Naive B cell (primary cell): ENCODE measurements at places on chromosomes 6 and 20.

GRCh38 chr6:111973927-111974639, 79.8 kb upstream of the CCN6 start:
- DNase-seq: no peak

GRCh38 chr20:40728470-40728869, 39.4 kb upstream of the MAFB start:
- no peak for DNase-seq

- DNase-seq: no peak
Measured at GRCh38 chr6:84763886-84764331, 489 bp downstream of the TBX18 start.

- DNase-seq: no peak
Measured at GRCh38 chr20:11447371-11448100, 470.2 kb upstream of the BTBD3 start.

DNA sequence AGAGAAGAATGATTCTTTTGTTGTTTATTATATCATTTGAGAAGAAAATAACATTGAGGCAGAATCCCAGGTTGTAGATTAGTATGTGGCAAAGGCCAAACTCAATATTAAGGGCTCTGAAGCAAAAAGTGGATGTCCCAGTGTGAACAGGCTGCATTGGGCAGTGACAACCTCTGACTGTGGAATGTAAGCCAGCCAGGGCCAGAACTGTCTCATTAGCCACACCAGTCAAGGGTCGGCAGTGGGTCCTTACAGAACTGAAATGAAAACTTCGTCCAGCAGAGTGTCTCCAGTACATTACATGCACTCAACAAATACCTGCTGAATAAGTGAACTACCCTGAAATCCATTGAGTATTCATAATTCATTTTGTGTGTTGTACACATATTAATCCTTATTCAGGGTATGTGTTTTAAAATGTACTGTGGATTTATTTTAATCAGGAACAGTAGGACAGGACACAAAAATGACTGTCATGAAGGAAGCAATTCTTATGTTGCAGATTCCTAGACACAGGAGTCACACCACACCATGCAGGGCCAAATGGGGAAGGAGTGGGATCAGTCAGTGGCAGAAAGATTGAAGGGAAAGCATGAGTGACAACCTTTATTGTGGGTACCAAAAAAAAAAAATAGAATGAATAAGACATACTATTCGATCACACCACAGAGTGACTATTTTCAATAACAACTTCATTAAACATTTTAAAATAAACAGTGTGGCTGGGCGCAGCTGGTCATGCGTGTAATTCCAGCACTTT, 64.9 kb upstream of the UTRN start:
- no peak for DNase-seq

DNA sequence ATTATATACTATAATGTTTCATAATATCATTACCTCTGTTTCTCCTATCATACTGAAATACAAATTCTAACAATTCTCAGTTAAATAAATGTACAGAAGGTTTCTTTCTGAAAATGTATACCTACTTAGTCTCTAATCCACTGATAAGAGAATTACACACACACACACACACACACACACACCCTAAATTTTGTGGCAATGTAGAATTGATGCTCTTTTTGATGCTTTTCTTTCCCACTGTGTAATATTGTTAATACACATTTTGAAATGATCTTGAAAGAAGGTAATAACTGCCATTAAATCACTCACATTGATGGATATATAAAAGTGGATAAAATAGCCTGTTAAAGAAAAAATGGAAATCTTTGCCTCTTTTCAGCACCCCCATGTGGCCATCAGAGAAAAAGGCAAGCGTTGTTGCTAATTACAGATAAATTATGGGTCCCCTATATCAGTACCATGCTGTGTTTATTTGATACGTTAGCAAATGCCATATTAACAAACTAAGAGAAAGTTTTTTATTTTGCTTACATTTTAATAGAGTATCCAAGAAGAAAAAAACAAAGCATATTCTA, 76.6 kb upstream of the VGLL2 start:
- DNase-seq: no peak

- DNase-seq: no peak
Measured at GRCh38 chr20:48623176-48623905, 204.5 kb downstream of the PREX1 start.

DNA sequence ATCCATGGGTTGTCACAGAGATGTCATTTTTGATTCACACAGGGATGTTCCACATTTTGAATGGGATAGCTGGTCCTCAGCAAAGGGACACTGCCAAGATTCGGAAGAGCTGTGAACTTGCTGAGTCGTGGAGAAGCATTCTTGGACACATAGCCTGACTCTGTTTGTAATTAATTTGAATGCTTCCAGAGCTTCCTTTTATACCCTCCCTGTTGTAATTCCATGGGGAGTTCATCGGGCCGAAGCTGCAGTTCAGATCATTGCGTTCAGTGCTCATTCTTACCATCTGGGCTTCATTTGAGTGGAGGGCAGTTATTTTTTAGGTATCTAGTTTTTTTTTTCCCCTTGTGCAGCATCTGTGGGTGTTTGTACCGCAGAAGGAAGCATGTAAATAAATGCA, 126.5 kb downstream of the SLC24A3 start:
- no peak for DNase-seq

- no peak for DNase-seq
Measured at GRCh38 chr6:109853951-109854350, 124.2 kb upstream of the GPR6 start.

DNA sequence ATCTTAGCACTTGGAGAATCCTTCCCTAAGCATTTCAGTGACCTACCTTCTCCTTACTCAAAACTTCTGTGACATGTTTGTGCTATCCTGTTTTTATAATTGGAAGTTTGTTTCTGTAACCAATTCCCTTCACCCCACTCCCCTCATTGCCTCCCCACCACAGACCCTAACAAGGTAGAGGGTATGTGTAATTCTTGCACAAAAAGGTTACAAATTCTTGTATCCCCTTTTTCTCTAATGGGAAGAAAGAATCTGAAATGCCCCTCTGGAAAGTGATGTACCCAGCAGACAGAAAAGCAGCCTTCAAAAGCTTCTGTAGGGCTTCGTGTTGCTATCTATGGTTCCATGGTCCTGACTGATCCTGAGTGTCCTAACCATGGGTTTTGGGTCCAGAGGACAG, 111.7 kb upstream of the TMEM170B start:
- DNase-seq: no peak

DNA sequence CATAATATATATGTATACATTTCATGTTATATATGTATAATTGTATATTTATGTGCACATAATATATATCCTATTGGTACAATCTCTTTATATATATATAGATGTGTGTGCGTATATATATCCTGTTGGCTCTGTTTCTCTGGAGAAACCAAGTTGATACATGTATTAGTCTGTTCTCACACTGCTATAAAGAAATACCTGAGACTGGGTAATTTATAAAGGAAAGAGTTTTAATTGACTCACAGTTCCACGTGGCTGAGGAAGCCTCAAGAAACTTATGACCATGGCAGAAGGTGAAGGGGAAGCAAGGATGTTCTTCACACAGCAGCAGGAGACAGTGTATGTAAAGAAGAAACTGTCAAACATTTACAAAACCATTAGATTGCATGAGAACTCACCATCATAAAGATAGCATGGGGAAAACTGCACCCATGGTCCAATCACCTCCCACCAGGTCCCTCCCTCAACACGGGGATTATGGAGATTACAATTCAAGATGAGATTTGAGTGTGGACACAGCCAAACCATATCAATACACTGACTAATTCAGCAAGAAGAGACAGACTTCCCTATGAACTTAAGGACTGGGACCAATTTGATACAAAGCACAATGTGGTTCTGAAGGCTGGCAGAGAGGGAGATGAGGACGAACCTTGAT, 14.0 kb downstream of the CST3 start:
- DNase-seq: no peak

GRCh38 chr6:7805078-7805849, 79.4 kb downstream of the BMP6 start:
- DNase-seq: no peak

DNA sequence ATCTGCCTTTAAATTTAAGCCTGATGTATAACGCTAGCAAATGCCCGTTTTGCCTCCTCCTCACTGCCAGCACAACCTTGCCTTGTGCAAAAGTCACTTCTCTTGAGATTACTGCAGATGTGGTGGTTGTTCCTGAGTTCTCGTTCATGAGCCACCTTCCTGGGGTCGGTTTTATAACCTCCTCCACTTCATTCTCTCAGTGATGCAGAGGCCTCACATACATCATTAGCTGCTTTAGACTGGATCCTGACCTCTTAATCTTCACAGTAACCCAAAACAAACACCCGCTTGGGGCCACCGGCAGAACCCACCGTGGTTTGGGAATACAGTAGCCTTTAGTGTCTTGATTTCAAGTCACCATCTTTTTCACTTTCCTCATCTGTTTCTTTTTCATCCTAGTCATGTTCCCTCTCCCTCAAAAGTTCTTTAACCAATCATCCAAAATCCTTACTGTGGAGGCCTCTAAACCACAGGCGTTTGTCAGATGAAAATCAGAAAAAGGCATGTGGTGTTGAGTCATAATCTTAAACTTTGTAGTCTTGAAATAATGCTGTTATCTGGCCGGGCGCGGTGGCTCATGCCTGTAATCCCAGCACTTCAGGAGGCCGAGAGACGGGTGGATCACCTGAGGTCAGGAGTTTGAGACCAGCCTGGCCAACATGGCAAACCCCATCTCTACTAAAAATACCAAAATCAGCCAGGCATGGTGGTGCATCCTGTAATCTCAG, 430.3 kb upstream of the SOX4 start:
- DNase-seq: no peak

DNA sequence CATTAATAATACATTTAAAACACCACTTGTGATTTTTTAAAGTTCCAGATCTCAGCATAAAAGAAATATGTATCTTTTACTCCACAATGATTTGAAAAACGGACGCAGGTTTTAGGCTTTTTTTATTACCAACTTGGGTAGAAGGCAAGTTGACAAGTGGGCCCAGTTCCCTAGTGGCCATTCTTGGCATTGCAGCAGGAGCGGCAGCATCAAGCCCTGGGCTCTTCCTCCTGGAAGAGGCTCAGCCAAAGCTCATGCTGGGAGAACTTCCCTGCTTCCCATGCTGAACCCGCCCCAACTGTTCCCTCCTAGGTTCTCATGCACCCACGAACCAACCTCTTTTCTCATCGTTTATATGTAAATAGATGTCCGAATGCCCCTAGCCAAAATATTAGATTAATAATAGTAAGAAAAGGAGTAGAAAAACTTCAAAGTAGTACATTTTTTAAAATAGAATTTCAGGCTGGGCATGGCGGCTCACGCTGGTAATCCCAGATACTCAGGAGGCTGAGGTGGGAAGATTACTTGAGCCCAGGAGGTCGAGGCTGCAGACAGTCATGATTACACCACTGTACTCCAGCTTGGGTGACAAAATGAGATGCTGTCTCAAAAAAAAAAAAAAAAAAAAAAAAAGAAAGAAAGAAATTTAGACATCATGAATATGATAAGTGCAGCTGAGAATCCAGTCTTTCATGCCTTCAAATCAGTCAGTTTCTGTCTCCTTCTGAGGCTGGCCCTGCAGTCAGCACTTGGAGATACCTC, 18.2 kb upstream of the MYB start:
- no peak for DNase-seq

- DNase-seq: no peak
Measured at GRCh38 chr6:35510916-35511561, 1.7 kb downstream of the TULP1 start.

DNA sequence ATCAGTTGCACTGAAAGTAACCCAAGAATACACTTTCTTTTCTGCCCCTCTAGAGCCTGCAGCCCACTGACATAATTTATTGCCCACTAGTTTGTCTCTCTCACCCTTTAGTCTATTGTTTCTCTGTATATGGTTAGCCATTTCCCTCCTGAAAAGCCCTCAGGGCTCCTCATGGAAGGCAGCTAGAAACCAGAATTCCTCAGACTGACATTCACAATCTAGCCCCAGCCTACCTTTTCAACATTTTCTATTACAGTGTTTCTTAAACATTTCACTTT, 21.4 kb upstream of the PAQR8 start:
- no peak for DNase-seq

- DNase-seq: no peak
Measured at GRCh38 chr6:70336996-70337742, 34.3 kb upstream of the COL9A1 start.

- DNase-seq: no peak
Measured at GRCh38 chr20:46938434-46938833, 43.8 kb downstream of the EYA2 start.

DNA sequence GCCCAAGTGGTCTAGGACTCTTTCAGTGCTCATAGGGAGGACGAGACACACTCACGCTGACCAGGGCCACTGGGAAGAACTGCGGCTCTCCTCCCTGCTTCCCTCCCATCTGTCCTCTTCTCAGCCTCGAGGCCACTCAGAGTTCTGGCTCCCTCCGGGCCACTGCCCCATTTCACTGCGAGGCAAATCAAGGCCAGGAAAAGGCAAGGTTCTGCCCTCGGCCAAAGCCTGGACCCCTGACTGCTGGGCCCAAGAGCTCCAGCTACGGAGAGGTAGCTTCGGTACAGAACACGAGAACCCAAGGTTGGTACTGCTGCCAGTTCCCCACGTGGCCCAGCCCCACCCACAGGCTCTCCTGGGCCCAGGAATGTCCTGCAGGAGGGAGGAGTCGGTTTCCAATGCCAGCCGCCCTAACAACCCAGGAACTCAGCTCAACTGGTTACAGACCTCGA, 14.7 kb downstream of the PI16 start:
- DNase-seq: no peak

DNA sequence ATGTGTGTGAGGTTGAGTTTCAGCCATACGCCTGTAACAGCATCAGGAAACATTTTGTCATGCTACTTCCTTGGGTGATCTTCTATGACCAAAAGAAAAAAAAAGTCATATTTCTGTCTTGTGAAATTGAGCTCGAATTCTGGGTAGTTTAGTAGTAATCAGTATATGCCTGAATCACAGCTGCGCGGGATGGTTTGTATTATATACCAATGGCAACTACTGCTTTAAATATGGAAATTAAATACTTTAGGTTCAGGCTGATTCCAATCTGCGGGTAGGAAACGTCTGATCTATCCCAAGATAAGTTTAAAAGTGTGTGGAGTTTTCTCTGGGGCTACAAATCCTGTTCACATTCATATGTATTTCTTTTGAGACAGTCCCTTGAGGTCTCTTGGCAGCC, 115.6 kb upstream of the FERMT1 start:
- no peak for DNase-seq

DNA sequence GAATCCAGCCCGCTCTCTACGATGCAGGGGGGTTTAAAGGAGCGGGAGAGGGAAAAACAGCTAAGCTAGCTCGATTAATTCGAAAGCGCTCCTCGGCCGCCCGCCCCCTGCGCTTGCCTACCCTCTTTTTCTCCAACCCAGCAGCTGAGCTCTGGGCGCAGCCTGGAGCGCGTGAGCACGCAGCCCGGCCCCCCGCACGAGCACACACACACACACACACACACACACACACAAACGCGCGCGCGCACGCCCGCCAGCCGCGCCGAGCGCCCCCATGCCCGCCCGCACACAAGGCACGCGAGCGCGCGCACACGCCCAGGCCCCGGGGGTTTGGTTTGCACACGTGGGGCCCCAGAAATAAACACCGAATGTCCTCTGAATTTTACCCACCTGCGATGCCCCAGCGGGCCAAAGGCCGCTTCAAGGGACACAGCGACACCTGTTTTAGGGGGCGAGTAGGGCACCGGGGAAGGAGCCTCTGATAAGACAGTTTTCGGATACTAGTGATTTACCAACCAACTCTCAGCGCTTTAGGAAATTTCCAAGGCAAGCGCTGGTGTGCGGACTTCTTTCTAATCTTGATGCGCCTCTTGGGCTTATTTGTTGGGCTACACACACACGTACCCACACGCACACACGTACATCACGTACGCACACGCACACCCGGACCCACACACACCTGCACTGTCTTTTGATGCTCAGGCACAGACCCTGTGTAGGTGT, 802 bp upstream of the NRN1 start:
- peak; percentile 29 for DNase-seq
